ENCODE measurements at places on chromosomes 3 and 15. TPM values are rescaled to one million over a fixed set of nuclear protein-coding genes. Genes with fewer than 3 reads are reported as not detected.
A peak's percentile ranks its signal among the peaks of the same experiment; 100 is the strongest.

The PTPRG gene
- total RNA-seq = 31.0 TPM

DNA sequence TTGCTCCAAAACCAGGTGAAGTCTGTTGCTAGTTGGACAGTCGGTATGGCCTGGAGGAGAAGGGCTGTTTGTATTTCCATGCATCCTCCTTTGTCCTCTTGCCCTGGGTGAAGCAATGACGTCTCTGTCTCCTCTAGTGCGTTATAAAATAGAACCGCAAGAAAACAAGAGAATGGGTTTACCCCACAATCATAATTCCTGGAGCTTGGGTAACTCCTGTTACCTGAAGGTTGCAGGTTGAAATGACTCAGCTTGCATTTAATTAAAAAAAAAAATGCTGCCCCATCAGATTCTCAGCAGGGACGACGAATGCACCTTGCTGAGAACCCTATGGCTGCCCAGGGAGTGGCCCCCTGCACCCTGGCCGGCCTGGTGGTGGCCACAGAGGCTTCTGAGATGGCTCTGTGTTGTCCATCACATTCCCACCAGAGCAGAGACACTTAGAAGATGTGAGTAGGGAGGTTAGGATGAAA, 228.2 kb upstream of the BHLHE40 start:
- no peak for DNase-seq

DNA sequence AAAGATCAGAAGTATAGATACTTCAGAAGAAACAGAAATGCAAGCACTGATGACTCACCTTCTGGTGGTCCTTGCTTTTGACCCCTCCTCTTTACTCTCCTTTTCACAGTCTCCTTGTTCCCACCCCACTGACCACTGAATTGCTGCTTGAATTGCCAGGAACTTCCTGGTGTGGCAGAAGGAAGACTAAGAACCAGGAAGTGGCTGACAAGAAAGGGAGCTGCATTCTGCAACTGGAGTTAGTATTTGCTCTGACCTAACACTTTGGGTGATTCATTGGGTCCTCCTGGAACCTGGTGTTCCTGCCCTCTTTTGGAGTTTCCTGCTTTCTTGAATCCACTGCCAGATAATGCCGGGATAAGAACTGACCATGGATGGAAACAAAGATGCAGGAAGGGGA, 23.0 kb downstream of the KY start:
- DNase-seq = peak; percentile 10

The GOLGA8K gene
- not detected for total RNA-seq

The SLC22A14 gene
- not detected for total RNA-seq

The CERS3 gene
- not detected for total RNA-seq

The LAMB2 gene
- 213 TPM for total RNA-seq
